Ureter (tissue), 1 donor: ENCODE measurements at places on chromosomes 7 and 10.

- DNase-seq, result no peak
Observed at GRCh38 chr10:107542607-107543006, 378.1 kb upstream of the SORCS1 start.

GRCh38 chr7:117325836-117326235 lies 3.0 kb upstream of the WNT2 start:
- DNase-seq, result no peak

GRCh38 chr7:156819733-156820295 lies 73.2 kb downstream of the LMBR1 start:
- DNase-seq, result no peak

- no peak for DNase-seq
Observed at GRCh38 chr7:29190349-29191045, 4.1 kb upstream of the CHN2 start.

DNA sequence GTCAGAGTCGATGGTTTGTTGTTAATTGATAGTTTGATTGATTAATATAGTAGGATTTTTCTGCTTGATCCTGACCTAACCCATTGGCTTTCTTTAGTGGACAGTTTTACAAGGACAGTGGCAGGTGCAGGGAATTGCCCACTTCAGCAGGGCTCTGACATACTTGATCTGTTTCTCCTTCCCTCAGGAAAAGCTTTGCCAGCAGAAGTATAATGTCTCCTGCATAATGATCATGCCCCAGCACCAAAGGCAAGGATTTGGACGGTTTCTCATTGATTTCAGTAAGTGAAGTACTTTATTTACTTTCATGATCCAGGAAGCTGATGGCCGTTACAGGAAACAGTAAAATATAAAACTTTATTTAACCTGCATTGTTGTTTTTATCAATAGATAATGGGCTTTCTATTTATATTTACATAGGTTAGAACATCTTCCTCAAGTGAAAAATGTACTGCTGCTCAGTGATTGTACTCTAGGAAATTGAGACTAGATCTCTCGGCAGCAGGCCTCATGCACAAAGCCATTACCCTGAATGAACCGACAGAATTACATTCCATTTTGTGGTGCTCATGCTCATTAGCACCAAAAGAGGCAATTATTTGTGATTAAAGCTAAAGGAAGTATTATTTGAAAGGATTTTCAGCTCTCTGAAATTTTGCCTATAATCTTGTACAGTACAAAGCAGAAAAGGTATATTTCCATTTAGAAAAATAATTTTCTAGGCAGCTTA lies 122.5 kb upstream of the SAMD8 start:
- DNase-seq, result no peak

- no peak for DNase-seq
Observed at GRCh38 chr7:156092307-156092706, 280.0 kb upstream of the SHH start.

DNA sequence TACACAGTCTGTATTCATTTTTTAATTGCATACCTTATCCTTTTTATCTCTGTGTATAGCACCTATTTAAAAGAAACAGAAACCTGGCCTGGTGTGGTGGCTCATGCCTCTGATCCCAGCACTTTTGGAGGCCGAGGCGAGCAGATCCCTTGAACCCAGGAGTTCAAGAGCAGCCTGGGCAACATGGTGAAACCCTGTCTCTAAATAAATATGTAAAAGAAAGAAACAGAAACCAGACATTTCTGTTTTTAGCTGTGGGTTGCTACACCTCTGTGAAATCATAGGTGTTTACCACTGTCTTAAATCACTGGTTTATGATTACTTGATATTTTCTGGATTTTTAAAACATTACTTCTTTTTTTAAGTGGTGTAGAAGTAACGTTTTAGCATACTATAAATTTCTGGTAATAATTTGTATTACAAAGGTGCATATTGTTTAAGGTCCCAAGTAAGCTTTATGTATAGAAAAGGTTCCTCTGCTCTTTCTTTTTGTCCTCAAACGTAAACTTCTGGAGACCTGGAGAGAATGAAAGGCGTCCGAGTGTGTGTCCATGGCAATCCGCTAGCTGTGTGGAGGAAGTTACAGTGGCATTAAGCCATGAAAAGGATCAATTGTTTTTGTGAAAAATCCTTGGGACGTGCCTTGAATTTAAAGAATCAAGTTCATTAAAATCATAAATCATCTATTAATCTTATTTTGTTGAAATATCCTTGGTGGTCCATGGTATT lies 41.1 kb downstream of the PTPRZ1 start:
- DNase-seq, result no peak

- DNase-seq, result no peak
Observed at GRCh38 chr7:143329471-143330170, 13.7 kb downstream of the CLCN1 start.

- DNase-seq, result peak; percentile 78
Observed at GRCh38 chr10:73906524-73907447, 4.1 kb upstream of the PLAU start.

GRCh38 chr7:40753455-40753854 lies 618.6 kb downstream of the SUGCT start:
- no peak for DNase-seq

GRCh38 chr10:114189700-114190099 lies 10.5 kb downstream of the TDRD1 start:
- DNase-seq, result no peak

GRCh38 chr7:71612911-71613310 lies 481.0 kb downstream of the GALNT17 start:
- DNase-seq, result no peak

- no peak for DNase-seq
Observed at GRCh38 chr10:70748305-70748704, 36.9 kb downstream of the TBATA start.

GRCh38 chr7:83643012-83643411 lies 5.9 kb downstream of the SEMA3E start:
- no peak for DNase-seq

- DNase-seq, result no peak
Observed at GRCh38 chr10:3278771-3279170, 106.2 kb upstream of the PITRM1 start.

DNA sequence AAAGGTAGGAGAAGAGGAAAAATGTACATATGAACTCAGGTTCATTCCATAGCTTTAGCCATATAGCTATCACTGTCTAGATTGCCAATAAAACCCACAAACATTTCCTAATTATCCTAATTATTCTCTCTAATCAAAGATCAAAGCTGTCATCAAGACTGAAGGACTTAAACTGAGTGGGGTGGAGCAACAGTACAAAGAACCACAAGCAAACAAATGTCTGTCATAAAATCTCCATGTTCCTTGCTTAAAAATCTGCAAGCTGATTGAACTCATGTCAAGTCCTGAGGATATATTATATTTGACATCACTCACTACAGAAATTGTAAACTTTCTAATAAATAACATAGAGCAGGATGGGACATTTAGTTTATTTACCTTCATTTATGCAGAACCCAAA lies 315.9 kb downstream of the SNX13 start:
- no peak for DNase-seq

- no peak for DNase-seq
Observed at GRCh38 chr7:13217768-13218167, 530.3 kb downstream of the ARL4A start.

- peak; percentile 65 for DNase-seq
Observed at GRCh38 chr7:128869138-128869943, 6.7 kb downstream of the ATP6V1F start.

GRCh38 chr10:89567576-89568245 lies 32.3 kb upstream of the SLC16A12 start:
- DNase-seq, result no peak

- DNase-seq, result no peak
Observed at GRCh38 chr10:77494327-77494726, 143.3 kb downstream of the KCNMA1 start.

GRCh38 chr10:79184145-79184625 lies 115.4 kb downstream of the ZMIZ1 start:
- DNase-seq, result no peak

GRCh38 chr10:31322647-31323046 lies 3.6 kb downstream of the ZEB1 start:
- DNase-seq, result no peak

DNA sequence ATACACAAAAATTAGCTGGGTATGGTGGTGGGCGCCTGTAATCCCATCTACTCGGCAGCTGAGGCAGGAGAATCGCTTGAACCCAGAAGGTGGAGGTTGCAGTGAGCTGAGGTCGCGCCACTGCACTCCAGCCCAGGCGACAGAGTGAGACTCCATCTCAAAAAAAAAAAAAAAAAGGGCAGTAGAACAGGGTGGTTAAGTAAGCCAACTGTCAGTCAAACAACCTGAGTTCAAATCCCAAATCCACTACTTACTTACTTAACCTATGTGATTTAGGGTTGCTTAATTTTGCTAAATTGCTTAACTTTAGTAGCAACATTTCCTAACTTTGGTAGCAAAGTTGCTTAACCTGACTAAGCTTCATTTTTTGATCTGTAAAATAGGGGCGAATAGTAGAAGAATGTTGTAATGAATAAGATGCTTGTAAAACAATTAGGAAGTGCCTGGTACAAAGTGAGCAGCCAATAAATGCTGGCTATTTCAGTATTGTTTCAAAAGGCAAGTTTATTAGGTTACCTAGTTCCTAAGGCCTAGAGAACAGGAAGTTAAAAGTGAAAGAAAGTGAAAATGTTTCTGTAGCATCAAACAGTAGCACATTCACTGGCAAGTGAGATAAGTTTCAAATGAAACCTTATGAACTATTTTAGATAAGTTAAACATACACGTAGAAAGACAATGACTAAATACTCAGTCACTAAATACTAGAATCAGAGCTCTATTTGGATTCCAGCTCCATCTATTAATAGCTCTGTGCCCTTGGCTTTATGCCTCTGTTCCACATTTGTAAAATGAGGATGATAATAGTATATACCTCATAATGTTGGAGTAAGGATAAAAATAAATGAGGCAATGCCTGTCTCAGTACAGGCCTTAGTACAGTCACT lies 64.3 kb downstream of the HOXA1 start:
- no peak for DNase-seq

- no peak for DNase-seq
Observed at GRCh38 chr10:116437076-116437692, 9.5 kb downstream of the PNLIPRP3 start.
